AG10803 (cell line): ENCODE measurements at places on chromosomes 2 and 18.

DNA sequence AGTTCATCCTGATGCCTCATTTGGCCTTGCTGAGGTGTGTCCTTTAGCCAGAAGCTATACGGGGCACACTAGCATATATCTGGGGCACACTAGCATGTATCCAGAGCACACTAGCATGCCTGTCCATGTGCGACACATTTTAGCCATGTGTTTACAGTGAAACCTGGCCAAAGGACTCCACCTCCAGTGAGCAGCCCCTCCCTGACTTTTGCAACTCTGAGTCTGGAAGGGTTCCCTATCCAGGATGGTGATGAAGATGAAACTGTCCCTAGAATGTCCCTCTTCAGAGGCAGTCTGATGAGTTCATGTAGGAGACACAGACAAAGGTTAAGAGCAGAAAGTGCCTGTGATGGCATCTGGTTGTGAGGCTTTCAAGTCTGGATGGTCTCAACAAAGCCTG, 61.4 kb upstream of the LGALSL start:
- DNase-seq, result no peak

GRCh38 chr2:23384551-23385343, at the start of gene KLHL29:
Gene KLHL29, plus strand, starts transcription at chr2:23385179. Its CDS starts 177,018 bp downstream, at chr2:23562197.
- peak; percentile 69 for DNase-seq

- peak; percentile 37 for DNase-seq
These were observed 51.4 kb upstream of the SPAG16 start for GRCh38 chr2:213232649-213233437.

DNA sequence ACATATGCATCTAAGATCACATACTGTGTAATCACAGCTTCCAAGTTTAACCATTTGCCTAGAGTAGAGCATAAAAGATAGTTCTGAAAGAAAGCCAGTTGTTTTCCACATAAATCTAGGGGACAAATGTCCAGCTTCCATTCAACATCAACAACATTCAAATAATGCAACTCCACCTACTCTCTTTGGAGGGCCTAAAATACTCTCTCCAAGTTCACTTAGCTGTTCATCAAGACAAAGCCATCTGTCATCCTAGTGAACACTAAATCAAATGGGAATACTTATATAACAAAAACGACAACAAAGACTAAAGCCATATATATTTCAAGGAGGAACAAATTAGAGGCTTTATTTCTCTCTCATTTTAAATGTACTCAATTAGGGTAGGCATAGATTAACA, 221.5 kb upstream of the CDH2 start:
- DNase-seq, result no peak

DNA sequence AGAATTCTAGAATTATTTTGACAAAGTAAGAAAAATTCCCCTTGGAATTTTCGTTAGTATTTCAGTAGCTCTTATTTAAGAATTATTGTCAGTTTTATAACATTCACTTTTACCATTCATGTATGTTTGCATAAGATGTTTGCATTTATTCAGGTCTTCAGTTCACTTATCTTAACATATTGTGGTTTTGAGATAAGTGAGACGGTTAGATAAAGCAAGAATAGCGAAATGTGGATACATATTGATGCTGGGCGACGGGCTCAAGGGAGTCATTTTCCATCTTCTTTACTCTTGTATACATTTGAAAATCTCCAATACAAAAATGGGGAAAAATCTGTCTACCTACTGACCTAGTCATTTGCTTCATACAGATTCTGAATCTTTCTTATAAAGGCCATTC, 156.7 kb upstream of the HDAC4 start:
- DNase-seq, result no peak

DNA sequence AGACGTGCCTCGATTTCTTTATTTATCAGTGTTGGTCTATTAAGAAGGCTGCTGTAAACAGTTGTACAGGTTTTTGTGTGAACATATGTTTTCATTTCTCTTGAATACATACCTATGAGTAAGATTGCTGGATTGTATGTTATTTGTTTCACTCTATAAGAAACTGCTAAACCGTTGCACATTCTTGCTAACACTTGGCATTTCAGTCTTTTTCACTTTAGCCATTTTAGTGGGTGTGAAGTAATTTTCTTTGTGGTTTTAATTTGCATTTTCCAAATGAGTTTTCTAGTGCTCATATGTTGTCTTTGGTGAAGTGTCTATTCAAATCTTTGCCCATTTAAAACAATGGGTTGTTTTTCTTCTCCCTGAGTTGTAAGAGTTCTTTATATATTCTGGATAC, 221.5 kb upstream of the SMAD7 start:
- DNase-seq, result peak; percentile 17

DNA sequence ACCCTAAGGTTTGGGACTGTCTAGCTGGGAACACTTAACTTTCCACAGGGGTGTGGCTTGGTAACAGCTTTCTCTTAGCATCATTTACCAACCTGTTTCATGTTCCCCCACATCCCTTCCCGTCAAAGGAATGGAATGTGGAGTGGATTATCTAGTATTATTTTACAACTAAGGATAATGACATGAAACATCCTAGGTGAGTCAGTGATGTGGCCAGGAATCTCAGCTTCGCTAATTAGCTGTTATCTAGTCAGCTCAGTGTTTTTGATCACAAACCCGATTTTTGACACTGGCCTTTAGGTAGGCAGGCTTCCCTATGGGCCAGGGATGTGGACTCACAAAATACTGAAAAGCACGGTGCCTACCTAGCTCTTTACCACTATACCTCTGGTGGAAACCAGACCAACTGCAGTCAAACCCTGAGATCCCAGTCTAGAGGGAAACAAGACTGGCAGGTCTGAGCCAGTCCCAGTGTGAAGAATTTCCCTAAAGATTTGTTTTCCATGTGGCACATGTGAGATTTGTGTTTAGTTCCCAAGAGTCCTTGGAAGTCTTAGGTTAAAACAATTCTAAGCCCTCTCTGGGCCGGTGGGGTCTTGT, 2.8 kb upstream of the NRP2 start:
- no peak for DNase-seq

DNA sequence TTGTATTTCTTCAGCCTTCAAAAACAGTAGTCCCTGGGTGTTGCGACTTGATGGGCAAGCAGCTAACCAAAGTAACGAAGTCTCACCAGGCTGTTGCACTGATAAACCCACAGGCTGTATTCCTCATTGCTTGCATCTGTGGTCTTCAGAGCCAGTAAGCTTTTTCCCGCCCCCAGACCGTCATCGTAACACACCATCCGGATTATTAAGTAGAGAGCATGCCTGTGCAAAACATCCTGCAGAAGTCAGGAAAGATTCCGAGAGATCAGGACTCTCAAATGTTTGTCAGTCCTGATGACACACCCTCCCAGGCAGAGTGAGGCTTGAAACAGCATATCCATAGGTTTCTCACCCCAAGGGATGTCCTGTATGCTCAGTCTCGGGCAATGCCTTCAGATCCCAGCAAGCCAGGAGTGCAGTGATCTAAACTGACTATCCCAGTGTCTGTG, 15.9 kb downstream of the ITGB1BP1 start:
- DNase-seq, result no peak

GRCh38 chr2:11097038-11097720, 58.1 kb upstream of the SLC66A3 start:
- peak; percentile 71 for DNase-seq

- no peak for DNase-seq
These were observed 81.5 kb upstream of the YWHAQ start for GRCh38 chr2:9712263-9712662.

DNA sequence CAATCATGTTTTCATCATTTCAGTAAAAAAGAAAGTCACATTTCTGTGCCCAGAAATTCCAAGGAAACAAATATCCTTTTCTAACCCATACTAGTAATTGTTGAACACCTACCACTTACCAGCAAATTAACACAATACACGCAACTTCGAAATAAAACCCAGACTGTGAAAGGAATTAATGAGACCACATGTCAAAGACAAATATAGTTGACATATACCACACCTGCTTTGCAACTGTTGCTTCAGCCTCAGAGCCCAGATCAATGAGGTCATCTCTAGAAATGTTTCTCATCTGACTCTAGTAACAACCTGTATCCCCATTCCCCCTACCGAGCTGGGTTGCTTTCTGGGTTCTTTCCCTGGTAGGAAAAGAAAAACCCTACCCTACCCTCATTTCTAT, 52.6 kb downstream of the TRIP12 start:
- DNase-seq, result no peak

DNA sequence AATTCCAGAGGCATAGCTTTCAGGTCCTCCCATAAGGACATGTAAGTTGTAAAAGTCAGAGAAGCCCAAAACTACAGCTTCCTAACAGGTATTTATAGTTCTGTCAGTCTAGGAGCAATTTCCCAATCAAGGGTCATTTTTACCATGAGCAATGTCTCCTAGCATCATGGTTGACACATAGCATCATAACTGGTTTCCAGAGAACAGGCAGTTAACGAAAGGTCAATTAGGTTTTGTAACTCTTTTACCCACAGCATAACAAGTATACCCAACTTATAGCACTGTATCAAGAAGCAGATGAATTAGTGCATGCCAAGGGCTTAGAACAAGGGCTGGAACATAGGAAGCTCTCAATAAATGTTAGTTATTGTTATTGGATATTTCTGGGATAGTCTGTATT, 110.1 kb downstream of the MREG start:
- DNase-seq, result no peak

DNA sequence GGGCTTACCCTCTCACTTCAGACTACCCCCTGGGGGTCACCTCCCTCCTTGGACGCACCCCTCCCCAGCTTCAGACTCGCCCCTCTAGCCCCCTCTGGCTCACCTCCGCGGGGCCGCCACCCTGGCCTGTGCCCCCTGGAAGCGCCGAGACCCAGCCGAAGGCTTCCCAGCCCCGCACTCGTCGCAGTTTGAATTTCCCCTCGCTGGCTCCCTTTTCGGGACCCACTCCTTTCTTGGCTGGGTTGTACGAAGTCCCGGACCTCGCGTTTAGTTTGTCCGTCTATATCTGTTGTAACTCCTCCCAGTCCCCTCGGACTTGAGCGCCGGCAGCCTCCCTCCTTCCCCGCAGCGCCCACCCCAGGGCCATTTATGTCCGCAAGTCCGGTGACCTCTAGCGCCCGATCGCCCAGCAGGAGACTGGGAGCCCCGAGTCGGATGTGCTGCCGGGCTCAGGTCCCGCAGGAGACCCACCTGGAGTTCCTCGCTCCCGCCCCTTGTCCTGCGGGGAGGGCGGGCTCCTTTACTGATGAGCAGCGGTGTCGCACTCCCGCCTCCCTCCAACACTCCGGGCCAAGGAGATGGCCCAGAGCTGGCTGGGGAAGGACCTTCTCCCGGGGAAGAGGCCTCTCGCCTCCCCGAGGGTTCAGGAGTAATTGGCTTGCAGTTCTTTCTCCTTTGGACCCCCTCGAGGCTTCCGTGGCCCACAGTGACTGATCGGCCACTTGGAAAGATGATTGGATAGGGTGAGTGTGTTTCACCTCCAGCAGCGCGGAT, 692 bp upstream of the RAX start:
- no peak for DNase-seq

- no peak for DNase-seq
These were observed 33.4 kb upstream of the OLA1 start for GRCh38 chr2:174281736-174282135.

DNA sequence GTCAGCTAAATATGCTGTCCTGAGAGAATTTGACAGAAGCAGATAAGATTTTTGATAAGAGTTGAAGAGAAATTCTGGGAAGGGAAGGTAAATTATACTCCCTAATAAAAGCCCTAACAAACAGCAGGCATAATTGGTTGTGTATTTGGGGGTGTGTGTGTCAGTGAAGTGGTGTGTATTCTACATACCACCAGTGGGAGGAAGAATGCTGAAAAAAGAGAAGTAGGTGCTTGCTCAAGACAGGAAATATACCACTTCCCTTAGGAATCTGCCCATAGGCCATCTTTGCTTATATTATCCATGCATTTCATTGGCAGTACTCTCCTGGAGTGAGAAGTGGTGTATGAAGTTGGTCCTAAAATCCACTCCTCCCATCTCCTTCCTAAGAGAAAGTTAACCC, 76.2 kb downstream of the FMNL2 start:
- no peak for DNase-seq

DNA sequence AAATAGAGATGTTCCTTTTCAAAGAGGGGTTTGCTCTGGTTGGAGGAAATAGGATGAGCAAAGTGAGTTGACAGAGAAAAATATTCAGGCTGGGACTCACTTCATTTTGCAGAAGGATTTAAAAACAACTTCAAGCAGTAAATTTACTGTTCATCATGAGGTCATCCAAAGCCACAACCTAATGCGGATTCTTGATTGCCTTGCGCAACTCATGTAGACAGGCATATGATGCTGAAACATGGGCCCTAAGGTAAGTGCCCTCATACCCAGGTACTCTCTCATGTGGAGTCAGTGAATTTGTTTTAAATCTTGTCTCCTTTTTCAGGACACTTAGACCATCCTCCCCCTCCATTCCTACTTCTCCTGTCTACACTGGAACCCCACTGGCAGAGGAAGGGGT, 51.9 kb upstream of the LYPD1 start:
- DNase-seq, result no peak

DNA sequence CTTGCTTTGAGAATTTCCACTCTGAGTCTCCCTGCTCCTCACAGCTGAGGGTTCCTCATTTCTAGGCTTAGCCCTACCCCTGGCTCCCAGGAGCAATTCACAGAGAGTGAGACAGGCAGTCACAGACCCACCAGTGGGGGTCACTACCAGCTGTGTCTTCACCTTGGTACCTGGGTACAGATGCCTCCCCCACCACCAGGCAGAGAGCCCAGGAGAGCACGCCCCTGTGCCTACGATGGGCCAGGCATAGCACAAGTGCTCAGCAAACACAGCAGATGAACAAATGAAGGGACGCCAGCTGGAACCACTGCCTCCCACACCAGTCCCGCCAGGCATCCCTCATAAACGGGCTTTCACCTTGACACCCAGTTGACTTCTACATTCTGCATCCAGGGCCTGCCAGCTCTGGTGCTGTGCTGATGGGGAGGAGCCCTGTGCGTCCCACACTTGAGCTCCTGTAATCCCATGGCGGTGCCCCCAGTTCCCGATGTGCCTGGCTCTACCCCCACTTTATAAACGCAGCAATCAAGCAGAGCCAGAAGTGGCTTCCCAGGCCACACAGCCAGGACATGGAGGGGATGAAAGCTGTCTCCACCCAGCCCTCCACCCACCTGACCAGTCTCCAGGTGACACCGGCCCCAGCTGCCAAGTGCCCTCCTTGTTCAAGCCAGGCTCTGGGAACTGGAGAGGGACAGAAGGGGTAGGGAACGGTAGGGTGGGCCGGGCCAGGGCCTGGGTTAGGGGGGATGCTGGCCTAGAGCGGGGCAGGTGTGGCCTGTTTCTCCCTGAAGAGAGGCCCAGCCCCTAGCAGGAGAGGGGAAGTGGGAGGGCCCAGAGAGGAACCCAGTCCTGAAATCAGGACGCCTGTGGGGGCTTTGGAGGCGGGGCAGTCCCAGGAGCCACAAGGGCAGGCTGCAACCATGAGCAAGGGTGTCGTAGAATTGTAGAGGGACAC, 42.5 kb downstream of the SCTR start:
- no peak for DNase-seq

DNA sequence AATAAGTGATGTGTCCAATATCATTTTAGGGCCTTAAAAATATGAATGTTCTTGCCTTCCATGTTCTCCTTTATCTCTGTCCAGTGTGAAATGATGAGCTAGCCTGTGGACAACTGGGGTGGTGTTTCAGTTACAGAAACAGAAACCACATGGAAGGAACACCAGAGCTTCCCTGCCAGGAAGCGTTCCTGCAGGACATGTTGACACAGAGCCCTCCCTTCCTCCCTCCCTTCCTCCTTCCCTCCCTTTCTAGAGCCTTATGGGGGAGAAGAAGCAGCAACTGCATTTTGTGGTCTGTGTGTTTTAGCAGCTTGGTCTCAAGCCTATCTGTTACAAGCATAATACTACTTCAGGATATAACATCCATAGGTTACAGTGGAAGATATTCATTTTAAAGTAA, 539.7 kb upstream of the NETO1 start:
- DNase-seq, result peak; percentile 55

- DNase-seq, result no peak
These were observed 56.6 kb downstream of the LCLAT1 start for GRCh38 chr2:30503695-30504052.
